Activated CD8-positive, alpha-beta memory T cell treated with anti-CD3 and anti-CD28 coated beads, Interleukin-2, amount 10 ng/mL, durations not matched to agents 7 days and 5 days (primary cell): ENCODE measurements at places on chromosomes 3 and 15. TPM values are rescaled to one million over a fixed set of nuclear protein-coding genes. Genes with fewer than 3 reads are reported as not detected.

The EPHB3 gene
- not detected for total RNA-seq

- no peak for DNase-seq
- H3K27me3 ChIP-seq: peaks cover 78% of the 10 kb centered on the region
- H3K4me3 ChIP-seq: no peak overlapping the region
- peaks cover 2% of the 10 kb centered on the region for H3K4me1 ChIP-seq
Measured at GRCh38 chr3:197465996-197466549, 89.7 kb downstream of the BDH1 start.

DNA sequence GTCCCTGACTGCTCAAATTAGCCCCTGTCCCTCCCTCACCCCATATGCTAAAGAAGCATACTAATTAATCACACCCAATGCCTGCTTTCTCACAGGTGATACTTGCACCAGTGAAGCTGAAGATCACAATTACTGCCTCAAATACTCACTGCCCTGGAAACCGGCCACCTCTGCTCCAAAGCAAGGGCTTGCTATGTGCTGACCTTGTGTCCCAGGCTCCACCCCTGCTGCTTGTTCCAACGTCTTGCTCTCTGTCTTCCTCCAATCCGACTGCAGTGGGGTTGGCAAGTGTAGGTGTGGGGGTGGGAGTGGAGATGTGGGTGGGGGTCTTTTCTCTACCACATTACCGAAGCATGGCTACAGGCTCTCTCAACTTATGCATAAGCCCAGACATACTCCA is 55.7 kb upstream of the PSMD6 start:
- no peaks in the 10 kb centered on the region for H3K36me3 ChIP-seq
- no peak for DNase-seq
- H3K27ac ChIP-seq: no peak overlapping the region
- H3K27me3 ChIP-seq: peaks cover 2% of the 10 kb centered on the region

GRCh38 chr15:41894791-41895463 is 1.1 kb upstream of the SPTBN5 start:
- DNase-seq: peak; percentile 96
- peak overlapping the region; percentile 96 for H3K27ac ChIP-seq
- peaks cover 34% of the 10 kb centered on the region for H3K4me1 ChIP-seq
- peaks cover 2% of the 10 kb centered on the region for H3K36me3 ChIP-seq

- H3K27me3 ChIP-seq: peaks cover 2% of the 10 kb centered on the region
- no peak overlapping the region for H3K27ac ChIP-seq
- H3K4me3 ChIP-seq: no peak overlapping the region
- peaks cover 6% of the 10 kb centered on the region for H3K36me3 ChIP-seq
- no peak for DNase-seq
- H3K4me1 ChIP-seq: peaks cover 31% of the 10 kb centered on the region
Measured at GRCh38 chr15:77417602-77418001, 2.3 kb downstream of the PEAK1 start.

DNA sequence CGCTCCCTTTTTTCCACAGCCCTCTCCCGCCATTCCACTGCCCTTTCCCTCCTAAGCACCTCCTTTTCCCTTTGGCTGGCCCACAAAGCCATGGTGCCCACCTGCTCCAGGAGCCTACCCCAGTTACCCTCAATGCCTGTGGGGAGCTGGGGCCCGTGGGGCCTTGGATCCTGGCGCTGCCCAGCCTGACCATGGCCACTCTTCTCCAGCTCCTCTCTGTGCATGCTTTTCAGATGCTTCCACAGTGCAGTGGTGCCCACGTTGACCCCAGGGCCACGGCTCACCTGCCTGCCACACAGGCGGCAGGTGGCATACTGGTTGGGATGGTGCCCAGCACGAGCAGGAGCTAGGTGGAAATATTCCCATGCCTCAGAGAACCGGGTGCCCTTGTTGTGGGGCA is 1.5 kb downstream of the ZBED2 start:
- H3K4me3 ChIP-seq: peak overlapping the region; percentile 83
- peaks cover 84% of the 10 kb centered on the region for H3K4me1 ChIP-seq
- peak overlapping the region; percentile 87 for H3K27ac ChIP-seq
- peaks cover 79% of the 10 kb centered on the region for H3K36me3 ChIP-seq

DNA sequence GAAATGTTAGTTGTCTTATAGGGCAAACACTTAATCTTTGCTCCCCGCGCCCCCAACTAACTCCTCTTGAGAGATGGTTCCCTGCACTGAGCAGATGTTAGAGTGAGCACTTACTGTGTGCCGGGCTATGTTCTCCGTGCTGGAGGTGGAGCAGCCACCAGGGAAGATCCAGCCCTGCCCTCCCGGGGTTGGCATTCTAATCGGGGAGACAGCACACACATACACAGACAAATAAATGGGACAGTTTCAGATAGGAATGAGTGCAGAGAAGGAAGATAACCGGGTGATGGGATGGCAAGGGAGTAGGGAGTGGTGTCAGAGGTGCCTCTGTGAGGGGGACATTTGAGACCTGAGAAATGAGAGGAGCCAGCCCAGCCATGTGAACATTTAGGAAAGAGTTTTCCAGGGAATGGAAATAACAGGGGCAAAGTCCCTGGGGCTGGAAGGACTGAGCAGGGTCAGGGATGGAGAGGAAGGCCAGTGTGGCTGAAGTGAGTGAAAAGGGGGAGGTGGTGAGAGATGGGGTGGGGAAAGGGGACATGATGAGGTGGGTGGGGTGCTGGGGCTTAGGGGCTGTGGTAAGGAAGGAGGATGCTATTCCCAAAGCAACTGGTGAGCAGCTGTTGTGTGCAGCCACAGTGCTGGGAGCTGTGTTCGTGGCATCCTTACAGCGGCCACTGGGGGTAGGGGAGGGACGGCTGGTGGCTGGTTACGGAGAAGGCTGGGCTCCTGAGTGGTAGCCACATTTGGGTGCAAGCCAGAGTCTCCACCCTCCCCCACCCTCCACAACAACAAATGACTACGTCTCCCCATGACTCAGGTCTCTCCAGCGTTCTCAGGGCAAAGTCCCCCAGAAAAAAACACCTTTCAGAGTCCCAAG is 15.4 kb upstream of the FGD5 start:
- H3K36me3 ChIP-seq: no peaks in the 10 kb centered on the region
- H3K27me3 ChIP-seq: peaks cover 58% of the 10 kb centered on the region

The GOLGA8N gene
- 22.9 TPM for total RNA-seq

GRCh38 chr15:62931650-62932049 is 110.9 kb upstream of the TPM1 start:
- H3K4me1 ChIP-seq: no peaks in the 10 kb centered on the region
- no peak overlapping the region for H3K27ac ChIP-seq
- peaks cover 44% of the 10 kb centered on the region for H3K27me3 ChIP-seq
- no peak for DNase-seq
- no peaks in the 10 kb centered on the region for H3K36me3 ChIP-seq

DNA sequence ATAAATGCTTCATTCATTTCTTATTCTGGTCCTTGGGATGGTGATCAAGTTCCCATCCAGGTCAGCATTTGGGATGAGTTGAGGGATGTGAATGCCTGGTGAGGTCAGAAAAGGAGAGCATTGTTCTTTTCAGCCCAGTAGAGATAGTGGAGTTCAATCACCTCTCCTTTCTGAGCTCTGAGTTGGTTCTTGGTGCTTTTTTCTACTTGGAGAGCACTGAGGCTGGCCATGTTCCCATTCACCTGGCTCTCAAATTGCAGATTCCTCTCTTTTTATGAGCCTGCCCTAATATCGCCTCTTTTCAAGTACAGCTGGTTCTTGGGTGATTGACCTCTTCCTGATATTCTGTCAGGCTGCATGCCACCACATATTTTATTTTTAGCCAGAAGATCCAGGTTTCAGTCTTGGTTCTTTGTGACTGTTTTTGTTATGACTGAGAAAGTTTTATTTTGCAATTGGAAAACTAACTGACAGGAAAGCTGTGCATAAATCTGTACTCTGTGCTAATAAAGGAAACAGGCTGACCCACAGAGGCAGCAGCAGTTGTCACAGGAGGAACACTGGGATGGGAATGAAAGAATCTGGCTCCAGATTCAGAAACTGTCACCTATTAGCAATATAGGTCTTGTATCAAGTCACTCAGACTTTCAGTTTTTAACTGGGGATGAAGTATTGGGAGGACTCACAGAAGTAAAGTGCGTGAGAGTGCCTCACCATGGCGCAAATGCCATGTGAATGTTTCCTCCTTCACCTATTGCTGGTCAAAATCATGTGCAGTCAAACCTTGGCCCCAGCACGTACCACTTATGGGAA is 10.7 kb downstream of the AQP9 start:
- no peaks in the 10 kb centered on the region for H3K4me1 ChIP-seq
- DNase-seq: no peak
- no peaks in the 10 kb centered on the region for H3K36me3 ChIP-seq
- H3K4me3 ChIP-seq: no peak overlapping the region

The PSTPIP1 gene
- total RNA-seq: 255 TPM

DNA sequence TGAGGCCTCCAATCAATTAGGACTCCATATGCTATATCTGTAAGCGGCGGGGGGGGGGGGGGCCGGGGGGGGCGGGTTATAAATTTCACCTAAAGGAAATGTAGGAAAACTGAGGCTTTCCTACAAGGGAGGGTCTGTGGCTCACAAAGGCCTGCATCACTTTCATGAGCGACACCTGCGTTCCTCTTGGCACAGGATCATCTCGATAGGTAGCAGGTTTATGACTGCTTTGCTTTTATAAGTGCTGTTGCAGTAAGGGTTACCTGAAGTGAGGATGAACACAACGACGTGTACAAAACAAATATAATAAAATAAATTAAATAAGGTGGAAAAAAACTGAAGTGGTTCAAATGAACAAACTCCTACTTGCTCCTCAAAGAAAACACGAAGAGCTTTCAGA is 194.3 kb downstream of the FOXP1 start:
- no peak for DNase-seq
- H3K36me3 ChIP-seq: no peaks in the 10 kb centered on the region
- H3K4me3 ChIP-seq: no peak overlapping the region
- H3K4me1 ChIP-seq: peaks cover 37% of the 10 kb centered on the region

GRCh38 chr3:39148435-39149058 is 4.8 kb downstream of the CSRNP1 start:
- H3K4me3 ChIP-seq: peak overlapping the region; percentile 71
- H3K27ac ChIP-seq: peak overlapping the region; percentile 95
- peaks cover 33% of the 10 kb centered on the region for H3K36me3 ChIP-seq
- no peaks in the 10 kb centered on the region for H3K27me3 ChIP-seq

The SPTBN5 gene
- total RNA-seq: 0.54 TPM

DNA sequence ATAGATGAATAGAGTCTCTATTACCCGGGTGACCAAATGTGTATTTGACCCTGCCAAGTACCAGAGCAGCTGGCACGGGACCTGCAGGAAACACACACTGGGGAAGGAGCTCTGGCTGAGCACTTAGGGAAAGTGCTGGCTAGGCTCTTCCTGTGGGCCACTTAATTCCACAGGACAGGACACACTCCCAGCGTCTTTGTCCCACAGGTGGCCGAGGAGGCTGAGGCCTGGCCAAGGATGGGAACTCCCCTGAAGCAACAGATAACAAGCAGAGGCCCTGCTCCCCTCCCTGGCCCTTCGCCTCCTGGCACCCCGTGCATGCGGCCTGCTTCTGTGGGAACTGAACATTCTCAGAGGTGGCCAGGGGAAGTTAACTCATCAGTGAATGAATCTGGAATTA is 180.8 kb downstream of the ATP10A start:
- no peak overlapping the region for H3K27ac ChIP-seq
- H3K36me3 ChIP-seq: peaks cover 57% of the 10 kb centered on the region
- H3K4me1 ChIP-seq: no peaks in the 10 kb centered on the region
- no peak overlapping the region for H3K4me3 ChIP-seq
- H3K27me3 ChIP-seq: no peaks in the 10 kb centered on the region
- no peak for DNase-seq

The DMXL2 gene
- total RNA-seq: 7.3 TPM

DNA sequence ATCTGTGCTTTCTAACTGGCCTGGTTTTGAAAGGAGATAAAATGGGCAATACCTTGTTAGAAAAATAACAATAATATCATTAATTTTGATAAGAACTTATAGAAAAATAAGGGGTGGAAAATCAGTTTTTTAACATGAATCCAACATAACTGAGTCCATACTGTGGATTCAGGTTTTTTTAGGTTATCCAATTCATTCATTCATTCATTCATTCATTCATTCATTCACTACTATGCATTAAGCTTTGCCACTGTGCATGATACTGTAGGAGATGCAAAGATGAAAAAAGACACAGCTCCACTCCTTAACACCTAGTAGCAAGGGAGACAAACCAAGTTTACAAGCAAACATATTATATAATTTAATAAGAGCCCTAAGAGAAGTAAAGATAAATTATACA is 97.0 kb upstream of the TNIK start:
- no peak overlapping the region for H3K27ac ChIP-seq
- H3K27me3 ChIP-seq: no peaks in the 10 kb centered on the region
- DNase-seq: no peak
- H3K36me3 ChIP-seq: peaks cover 12% of the 10 kb centered on the region
- H3K4me3 ChIP-seq: no peak overlapping the region

The ARL6IP5 gene
- 132 TPM for total RNA-seq

The PCSK6 gene
- 0.44 TPM for total RNA-seq

GRCh38 chr15:35321926-35322325 is 224.0 kb downstream of the DPH6 start:
- no peak overlapping the region for H3K27ac ChIP-seq
- no peaks in the 10 kb centered on the region for H3K36me3 ChIP-seq
- no peaks in the 10 kb centered on the region for H3K4me1 ChIP-seq
- no peak overlapping the region for H3K4me3 ChIP-seq
- no peaks in the 10 kb centered on the region for H3K27me3 ChIP-seq
- no peak for DNase-seq

GRCh38 chr15:90760661-90761232 is 43.6 kb downstream of the BLM start:
- H3K27ac ChIP-seq: peak overlapping the region; percentile 21
- peaks cover 56% of the 10 kb centered on the region for H3K36me3 ChIP-seq
- peaks cover 13% of the 10 kb centered on the region for H3K4me1 ChIP-seq
- no peak overlapping the region for H3K4me3 ChIP-seq
